ENCODE measurements at places on chromosomes 1 and 21.

- no peak for DNase-seq
Measured at GRCh38 chr1:202438393-202439174, 90.1 kb downstream of the PPP1R12B start.

DNA sequence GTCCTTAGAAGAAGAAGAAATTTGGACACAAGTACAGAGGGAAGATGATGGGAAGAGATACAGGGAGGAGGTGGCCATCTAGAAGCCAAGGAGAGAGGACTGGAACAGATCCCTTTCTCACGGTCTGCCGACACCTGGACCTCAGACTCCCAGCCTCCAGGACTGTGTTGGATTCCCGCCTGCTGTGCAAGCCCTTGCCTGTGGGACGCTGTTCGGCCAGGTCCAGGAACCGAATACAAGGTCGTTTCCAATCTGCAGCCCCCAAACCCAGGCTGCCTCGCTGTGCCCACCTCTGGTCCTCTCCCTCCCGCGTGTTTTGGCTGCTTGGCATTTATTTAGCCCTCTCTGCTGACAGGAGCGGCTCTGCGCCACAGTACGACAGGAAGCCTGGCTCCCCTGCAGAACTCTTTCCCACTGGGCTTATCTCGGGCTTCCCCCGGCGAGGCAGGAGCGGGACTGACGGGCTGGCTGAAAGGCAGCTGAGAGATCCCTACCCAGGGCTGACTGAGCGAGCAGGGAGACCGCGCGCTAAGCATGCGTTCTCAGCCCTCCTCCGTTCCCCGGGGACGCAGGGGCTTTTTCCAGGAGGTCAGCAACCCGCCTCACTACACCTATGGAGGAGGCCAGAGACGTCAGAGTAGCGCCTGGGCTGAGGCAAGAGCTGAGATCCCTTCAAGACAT, 238.4 kb downstream of the TNR start:
- no peak for DNase-seq

DNA sequence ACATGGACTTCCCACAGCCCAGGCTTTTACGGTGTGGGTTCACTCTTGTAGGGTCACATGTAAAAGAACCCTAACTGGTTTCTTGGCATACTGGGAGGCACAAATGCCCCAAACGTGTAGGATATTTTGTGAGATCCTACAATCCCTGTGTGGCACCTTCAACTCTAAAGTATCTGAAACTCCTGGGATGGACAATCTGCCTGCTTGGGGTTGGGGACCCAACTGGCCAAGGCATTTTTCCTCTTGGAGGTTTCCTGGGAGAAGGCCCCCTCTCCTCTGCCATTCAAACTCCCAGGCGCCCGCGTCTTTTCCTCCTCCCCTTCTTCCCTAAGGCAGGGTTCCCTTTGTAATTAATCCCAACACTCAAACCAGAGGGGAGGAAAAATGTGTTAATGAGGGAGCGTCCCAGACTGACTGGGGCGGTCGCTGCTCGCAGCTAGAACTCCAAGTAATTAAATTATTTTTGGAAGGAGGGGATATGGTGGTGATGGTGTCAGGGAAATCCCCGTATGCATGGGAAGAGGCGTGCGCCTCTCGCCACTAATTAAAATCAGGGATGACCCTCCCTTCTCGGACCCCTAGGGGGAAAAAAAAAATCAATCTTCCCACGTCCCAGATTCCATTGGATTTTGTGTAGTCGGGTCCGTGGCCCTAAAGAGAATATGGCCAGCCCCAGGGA, 681 bp upstream of the VANGL2 start:
- DNase-seq, result no peak

GRCh38 chr1:54798206-54798605, 2.9 kb downstream of the TTC22 start:
- no peak for DNase-seq

- no peak for DNase-seq
Measured at GRCh38 chr1:169099561-169099960, 6.9 kb upstream of the ATP1B1 start.

DNA sequence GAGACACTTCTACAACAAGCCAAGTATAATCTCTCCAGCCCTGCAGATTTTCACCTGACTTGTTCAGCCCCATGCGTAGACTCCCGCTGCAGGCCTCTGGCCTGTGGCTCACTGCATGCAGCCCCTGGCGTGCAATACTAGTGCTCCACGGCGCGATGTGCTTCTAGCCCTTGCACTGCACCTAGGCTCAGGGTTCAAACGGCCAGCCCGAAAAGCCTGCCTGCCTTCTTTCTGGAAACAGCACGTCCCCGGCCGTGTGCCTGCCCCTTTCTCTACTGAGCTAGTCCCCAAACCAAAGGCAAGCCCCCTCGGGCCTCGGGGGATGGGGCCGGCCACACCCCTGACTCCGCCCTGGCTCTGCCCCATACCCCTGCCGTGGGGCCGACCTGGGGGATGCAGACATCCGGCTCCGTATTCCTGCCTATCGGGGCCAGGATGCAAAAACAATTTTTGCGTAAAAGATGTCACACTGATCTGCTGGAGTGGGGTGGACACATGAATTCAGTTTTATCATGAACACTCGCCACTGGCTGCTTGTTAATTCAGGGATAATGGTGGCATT, 26.3 kb upstream of the TRAPPC10 start:
- no peak for DNase-seq

GRCh38 chr1:43518935-43519686, 11.6 kb upstream of the PTPRF start:
- DNase-seq, result no peak

Measured in activated CD4-positive, CD25-positive, alpha-beta regulatory T cell treated with anti-CD3 and anti-CD28 coated beads, Interleukin-2, amount 50 U/mL, for 72 hours (primary cell).